Posterior cingulate gyrus (tissue), 11 donors: ENCODE measurements at places on chromosomes 6 and 20.
A peak's percentile ranks its signal among the peaks of the same experiment; 100 is the strongest.

DNA sequence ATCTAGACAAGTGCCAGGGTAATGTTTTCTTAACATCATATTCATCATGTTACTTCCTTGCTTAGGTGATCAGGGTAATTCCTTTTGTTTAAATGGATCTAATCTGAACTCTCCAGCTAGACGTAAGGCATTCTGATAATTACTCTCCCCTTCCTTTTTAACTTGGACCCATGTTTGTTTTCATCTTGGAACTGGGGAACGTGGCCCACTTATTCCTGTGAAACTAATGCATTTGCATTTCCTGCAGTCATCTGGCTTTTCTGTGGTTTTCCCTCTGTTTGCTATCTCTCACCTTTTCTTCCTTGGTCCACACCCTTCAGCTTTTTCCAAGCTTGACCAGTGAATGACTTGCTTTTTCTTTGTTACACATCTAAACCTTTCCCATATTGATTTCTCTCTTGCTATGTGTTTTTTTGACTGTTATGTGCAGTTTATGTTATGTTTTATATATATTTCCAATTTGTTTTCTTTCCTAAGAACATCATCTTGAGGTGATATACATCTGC, 33.3 kb downstream of the SLX4IP start:
- no peak for DNase-seq

GRCh38 chr6:138035070-138035469, 72.1 kb downstream of the PERP start:
- DNase-seq: no peak

- DNase-seq: no peak
Observed at GRCh38 chr6:75300531-75300855, 15.9 kb upstream of the TMEM30A start.

- no peak for DNase-seq
Observed at GRCh38 chr6:136761227-136761922, 30.9 kb downstream of the MAP3K5 start.

GRCh38 chr6:152086223-152086873, 278.9 kb downstream of the ESR1 start:
- no peak for DNase-seq

DNA sequence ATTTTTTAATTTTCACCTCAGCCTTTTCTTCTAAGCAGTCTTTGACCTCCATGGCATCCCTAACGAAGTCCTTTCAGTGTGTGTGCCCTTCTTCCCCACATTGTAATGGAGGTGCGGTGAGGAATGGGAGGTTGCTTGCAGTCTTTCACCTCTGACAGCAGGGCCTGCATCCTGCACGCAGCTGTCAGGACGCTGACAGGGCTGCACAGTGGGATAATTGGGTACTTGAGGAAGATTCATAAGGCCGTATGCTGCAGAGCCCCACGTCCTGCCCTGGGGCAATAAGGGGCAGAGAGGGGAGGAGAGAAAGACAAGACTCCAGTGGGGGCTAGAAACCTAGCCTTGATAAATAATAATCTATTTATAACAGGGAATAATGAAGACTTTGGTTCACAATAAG, 184.7 kb downstream of the SAMD5 start:
- DNase-seq: no peak

GRCh38 chr6:119340796-119341487, 8.6 kb downstream of the MAN1A1 start:
- no peak for DNase-seq

GRCh38 chr20:53201588-53201987, 229.4 kb downstream of the TSHZ2 start:
- no peak for DNase-seq

- no peak for DNase-seq
Observed at GRCh38 chr6:68368845-68369244, 266.2 kb upstream of the ADGRB3 start.

- DNase-seq: no peak
Observed at GRCh38 chr20:57361517-57361916, 10.5 kb downstream of the RAE1 start.

DNA sequence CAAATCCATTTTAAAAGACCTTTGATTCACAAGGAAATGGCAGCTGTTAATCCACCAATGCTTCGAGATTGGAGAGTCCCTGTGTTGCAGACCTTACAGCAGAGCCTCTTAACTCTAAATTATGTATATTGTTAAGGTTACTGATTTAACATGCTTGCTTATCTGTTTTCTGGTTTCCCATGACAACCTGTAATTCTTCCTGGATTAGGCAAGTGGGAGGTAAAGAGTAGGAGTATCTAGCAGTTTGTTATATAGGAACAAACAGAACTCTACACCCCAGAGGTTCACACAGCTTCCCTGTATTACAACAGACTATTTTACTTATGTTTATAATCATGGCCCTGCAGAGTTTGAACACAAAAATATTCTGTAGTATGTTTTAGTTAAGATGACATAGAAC, 39.5 kb downstream of the NKX2-4 start:
- DNase-seq: no peak

- no peak for DNase-seq
Observed at GRCh38 chr20:45852326-45852725, 4.9 kb downstream of the ACOT8 start.

GRCh38 chr6:32047855-32048766, 9.9 kb downstream of the CYP21A2 start:
- DNase-seq: no peak

DNA sequence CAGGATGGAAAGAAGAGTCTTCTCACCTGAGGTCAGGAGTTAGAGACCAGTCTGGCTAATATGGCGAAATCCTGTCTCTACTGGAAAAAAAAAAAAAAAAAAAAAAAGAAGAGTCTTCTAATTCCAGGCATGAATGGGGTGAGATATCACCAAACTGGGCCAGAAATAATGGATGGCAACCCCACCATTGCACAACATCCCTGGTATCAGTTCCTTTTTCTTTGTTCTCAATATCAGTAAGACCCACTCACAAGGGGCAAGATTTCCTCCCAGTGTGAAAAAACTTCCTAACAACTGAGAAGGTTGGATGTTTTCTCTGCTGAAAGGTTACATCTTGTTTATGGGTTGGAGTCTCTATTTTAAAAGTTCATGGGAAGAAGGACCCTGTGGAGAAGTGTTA, 23.6 kb upstream of the NR2E1 start:
- no peak for DNase-seq

DNA sequence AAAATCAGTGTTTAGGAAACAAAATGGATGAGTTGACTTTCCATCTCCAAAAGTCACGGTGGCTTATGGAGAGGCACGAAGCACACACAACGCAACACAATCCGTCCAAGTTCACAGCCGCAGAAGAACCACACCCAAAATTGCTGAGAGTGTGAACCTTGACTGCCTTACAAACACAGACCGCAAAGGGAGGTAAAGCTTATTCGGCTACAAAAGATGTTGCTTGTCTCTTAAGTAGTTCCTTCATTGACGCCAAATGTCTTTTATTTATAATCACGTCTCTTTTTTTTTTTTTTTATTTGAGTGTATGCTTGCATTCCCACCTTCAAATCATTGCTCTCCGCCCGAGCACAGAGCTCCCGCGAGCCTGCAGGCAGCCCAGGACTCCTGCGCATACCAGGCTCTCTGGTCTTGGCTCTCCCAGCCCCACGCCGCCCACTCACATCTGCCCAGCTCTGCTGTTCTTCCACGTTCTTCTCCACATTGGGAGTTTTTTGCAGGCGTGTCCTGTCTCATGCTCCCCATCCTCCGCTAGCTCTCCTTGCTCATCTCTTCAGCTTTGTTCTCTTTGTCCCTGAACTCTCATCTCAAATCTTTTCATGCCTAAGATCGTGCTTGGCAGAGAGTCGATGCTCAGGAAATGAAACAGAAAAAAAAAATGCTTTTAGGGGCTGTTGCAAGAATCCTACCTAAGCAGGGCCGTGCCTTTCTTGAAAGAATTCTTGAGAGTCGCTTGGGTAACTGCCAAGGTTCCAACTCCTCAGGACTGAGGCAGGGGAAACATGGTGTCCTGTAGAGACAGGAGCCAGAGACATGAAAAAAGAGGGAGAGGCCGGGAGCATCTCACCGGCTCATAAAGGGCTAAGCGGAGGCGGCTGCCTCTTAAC, 25.8 kb downstream of the LY86 start:
- DNase-seq: peak; percentile 31

- DNase-seq: no peak
Observed at GRCh38 chr6:143333749-143334520, 116.6 kb downstream of the ADAT2 start.

DNA sequence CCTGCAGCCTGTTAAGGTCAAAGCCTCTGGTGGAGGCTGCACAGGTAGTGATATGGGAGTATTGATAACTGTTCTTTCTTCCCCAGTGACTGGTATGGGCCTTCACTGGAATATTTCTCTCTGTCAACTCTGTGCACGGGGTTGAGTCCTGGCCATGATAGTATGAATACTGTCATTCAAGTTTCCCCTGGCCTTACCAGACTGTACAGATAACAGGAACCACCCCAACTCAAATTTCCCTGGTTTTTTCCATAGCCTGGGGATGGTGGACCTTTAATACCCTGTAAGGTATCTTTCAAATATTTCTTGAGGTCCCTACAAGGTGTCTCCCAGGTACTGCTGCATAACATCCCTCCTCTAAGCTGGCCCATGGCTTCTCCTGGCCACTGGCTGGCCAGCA, 51.4 kb upstream of the TNFAIP3 start:
- DNase-seq: no peak
